ENCODE measurements at places on chromosomes 1 and 21.

DNA sequence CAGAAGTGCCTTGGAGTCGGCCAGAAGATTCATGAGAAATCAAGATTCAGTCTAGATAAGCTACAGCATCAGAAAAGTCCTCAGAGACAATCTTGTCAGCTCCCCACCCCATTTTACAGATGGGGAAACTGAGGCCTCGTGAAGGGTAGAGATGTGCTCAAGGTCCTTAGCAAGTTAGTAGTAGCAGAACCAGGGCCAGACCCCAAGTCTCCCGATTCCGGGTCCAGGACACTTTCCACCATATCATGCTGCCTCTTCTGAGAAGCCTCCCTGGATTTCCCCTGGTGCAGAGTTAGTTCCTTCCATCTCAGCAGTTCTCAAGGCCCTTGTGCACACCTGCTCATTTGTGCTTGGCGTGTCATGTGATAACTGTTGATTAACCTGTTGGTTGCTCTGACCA lies 91.5 kb upstream of the ACTL8 start:
- no peak for DNase-seq

DNA sequence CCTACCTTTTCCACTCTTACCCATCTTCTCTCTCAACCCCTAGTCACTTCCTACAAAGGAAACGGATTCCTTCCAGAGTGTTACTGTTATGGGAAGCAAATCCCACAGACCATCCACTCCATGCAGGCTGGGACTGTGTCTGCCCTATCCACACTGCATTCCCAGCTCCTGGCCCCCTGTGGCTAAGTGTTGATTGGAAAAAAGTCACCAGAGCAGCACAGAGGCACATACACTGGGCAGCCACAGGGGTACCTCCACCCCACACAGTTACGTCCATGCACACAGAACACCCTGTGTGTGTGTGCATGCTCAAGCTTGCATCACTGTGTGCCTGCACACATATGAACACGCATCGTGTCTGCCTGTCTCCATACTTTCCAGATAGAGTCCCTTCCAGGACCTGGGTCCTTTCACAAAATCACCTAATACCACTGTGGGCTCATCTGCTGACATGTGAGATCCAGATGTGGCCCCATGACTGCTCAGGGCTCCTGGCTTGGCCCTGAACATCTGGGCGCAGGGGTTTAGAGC lies 4.2 kb upstream of the SERINC2 start:
- no peak for DNase-seq

- DNase-seq = peak; percentile 67
Measured at GRCh38 chr1:160640359-160641123, 6.3 kb downstream of the SLAMF1 start.

GRCh38 chr1:111290630-111291029 lies at the start of gene CHIA:
TSS of gene CHIA (plus strand) at chr1:111290851. CDS start at chr1:111310468, 19,617 bp downstream.
- DNase-seq = no peak

DNA sequence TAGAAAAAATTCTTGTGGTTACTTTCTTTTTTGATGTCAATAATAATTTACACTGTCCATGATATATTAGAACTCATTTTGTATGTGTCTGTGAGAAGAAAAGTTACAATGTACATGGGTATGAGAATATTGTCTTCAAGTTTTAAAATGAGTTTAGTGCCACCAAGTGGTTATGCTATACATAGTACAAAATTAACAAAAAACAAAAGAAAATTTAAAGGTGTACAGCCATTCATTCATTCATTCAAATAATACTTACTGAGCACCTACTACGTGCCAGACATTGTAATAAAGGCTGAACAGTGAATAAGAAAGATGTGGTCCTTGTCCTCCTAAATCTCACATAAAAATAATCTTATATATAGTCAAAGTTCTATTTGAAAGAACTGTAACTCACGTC lies 27.7 kb downstream of the UCHL5 start:
- DNase-seq = no peak

DNA sequence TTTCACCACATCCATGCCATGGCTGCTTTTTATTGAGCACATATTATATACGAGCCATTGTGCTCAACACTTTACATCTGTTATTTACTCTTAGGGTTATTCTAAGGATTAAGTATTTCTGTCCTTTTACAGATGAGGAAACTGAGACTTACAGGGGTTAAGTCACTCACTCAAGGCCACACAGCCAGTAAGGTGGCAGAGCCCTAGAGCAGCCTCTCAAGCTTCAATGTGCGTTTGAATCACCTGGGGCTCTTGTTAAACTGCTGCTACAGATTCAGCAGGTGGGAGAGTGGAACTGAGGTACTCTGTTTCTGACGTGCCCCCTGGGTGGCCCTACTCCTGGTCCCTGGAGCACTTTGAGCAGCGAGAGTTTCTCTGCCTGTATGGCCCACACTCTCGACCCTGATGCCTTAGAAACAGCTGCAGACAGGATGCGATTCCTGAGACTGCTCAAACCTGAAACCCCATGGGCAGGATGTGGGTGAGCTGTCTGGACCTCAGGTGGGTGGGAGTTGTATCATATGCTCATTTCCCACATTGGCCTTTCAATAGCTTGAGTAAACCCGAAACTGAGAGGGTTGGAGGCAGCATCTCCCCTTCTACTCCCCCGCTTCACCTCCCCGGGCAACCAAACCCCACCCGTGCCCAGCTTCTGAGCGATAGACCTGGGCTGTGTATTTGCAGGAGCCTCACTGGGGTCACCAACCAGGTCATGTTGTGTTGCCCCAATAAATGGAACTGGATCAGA lies 59.3 kb downstream of the MAN1C1 start:
- peak; percentile 61 for DNase-seq

GRCh38 chr1:25210728-25211127 lies 21.6 kb downstream of the SYF2 start:
- DNase-seq = no peak

DNA sequence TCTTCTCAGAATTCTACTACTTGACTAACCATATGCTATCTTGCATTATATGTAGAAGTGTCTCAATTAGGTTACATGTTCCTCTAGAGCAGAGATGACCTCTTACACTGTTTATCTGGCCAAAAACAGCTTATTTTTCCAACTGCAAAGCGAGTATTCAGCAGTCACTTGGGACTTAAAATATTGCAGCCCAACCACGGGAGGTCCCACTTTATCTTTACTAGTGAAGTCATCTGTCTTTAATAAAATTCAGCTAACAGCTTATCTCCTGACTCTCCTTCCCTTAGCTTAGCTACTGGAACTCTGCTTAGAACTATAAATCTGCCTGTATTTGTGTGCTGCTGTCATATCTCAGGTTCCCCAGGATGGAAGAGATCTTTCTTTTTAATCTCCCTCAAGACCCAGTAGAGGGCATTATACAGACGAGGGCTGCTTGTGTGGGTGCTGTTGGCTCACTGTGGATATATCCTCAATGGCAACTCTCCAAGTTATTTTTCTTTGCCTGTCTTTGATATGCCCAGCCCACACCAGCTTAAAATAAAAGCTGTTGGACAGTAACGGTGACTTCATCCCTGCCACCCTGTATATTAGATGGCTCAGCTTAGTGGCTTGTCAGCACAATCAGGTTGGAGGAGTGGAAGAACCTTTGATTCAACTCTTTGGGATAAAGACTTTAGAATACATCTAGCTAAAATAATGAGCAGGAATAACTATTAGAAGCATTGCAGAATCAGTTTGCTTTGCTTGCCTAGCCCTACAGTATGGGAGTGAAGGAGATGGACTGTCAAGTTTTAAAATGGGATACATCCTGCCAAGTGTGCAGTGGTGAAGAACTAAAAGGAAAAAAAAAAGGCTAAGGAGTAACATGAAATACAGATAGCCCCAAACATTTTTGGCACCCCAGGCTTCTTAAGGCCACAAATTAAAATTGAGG lies 9.6 kb downstream of the ENSA start:
- DNase-seq = peak; percentile 46

DNA sequence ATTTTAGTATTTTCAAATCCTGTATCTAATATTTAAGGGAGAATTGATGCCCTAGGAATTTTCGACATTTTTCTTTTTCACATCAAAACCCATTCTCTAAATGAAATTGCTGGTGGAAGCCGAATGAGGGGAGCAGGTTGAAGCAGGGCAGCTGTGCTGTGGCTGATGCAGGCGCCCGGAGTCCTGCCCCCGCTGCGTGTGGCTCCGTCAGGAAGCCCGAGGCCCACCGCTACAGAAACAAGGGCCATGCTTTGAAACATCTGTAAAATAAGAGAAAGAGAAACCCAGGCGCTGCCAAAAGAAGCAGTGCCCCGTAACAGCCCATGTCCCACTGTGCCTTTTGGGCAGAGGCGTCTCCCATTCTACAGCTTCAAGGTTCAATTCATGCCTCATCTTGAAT lies 41.1 kb downstream of the TENT5C start:
- no peak for DNase-seq

GRCh38 chr1:30111431-30111830 lies 612.0 kb downstream of the MATN1 start:
- peak; percentile 1 for DNase-seq

DNA sequence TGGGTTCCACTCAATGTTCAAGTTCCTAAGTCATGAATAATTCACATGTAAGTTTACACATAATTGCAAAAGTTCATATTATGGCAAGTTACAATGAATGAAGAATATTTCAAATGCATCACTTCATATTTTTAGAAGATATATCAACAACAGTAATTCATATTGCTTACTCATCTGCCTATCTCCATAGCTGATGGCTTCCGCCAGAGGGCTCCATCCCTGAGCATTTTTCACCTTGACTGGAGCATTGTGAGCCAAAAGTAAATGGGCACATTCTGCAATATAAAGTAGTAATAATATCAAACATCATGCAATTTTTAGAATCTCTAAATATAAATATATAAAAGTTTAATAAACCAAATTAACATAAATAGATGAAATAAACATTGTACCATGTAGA lies 29.8 kb downstream of the ANKRD13C start:
- DNase-seq = no peak

DNA sequence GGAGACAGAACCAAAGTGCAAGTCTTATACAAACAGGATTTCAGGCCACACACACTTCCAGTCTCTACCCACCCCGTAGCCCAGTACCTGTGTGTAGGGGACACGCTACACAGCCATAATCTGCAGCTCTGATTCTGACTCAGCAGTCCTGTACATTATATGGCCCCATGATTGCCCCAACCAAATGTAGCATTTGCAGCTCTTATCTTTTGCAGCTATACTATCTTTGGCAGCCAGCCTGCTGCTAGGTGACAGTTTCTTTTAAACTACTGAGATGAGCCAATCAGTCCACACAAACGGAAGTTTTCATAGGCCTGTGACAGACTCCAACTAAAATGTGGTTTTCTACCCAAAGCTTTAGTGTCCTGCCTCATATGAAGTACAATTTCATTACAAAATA lies 259.6 kb upstream of the ST6GALNAC5 start:
- no peak for DNase-seq

DNA sequence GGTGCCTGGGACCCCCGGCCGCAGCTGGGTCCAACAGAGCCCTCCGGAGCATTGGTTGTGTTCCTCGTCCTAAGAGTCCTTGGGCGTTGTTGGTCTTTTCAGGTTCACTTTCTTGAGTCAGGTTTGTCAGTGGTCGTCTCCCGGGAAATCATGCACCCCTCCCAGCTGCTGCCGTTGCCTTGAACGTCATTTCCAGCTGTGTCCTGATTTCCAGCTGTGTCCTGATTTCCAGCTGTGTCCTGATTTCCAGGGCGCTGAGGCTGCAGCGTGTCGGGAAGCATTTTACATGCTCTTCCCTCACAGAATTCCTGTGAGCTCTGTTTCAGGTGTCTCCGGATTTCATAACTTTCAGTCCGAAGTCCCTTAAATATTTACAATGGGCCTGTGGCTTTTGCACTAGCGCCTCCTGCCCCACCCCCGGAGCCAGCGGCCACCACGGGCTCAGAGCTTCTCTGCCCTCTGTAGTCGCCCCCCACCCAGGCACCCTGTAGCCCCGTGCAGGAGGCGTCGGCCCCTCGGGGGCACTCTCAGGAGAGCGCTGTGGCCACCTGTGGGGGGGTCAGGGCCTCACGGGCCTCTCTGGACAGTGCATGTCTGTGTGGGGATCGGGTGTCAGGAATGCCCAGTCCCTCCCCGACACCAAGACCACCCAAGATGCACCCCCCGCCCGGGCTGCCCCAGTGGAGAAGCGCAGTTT lies 66.7 kb downstream of the COL18A1 start:
- no peak for DNase-seq

DNA sequence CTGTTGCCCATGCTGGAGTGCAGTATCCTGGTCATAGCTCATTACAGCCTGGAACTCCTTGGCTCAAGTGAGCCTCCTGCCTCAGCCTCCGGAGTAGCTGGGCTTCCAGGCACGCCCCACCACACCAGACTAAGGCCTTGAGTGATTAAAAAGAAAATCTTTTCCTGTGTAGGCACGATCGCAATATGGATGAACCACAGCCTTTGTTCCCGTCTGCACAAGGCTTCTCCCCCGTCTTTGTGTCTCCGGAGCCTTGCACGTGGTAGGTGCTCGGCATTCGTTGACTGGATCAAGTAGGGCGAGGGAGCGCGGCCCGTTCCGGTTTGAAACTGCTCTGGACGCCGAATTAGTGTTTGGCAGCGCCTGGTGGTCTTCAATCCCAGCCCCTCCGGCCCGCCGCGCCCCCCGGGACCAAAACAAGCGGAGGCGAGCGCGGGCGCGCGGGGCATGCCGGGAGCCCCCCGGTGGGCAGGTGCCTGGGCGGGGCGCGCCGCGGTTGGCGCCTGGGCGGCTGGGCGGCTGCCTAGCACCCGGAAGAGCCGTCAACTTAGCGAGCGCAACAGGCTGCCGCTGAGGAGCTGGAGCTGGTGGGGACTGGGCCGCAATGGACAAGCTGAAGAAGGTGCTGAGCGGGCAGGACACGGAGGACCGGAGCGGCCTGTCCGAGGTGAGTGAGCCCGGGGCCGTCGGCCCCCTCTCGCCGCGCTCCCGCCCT lies at the start of gene SFT2D2:
Gene SFT2D2, plus strand, starts transcription at position 529 of the 715 bp plus-strand sequence. Its CDS starts 76 bp downstream, at position 605.
- peak; percentile 77 for DNase-seq

DNA sequence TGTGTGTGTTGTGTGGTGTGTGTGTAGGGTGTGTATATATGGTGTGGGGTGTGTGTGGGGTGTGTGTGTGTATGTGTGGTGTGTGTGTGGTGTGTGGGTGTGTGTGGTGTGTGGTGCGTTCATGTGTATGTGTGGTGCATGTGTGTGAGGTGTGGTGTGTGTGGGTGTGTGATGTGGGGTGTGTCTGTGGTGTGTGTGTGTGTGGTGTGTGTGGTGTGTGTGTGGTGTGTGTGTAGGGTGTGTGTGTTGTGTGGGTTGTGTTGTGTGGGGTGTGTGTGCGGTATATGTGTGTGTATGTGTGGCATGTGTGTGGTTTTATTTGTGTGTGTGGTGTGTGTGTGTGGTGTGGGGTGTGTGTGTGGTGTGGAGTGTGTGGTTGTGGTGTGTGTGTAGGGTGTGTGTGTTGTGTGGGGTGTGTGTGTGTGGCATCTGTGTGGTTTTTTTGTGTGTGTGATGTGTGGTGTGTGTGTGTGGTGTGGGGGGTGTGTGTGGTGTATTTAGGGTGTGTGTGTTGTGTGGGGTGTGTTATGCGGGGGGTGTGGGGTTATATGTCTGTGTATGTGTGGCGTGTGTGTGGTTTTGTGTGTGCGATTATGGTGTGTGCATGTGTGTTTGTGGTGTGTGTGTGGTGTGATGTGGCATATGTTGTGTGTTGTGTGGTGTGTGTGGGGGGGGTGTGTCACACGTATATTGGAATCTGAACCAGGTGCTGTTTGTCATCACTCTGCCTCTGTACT lies 17.1 kb upstream of the ZBTB21 start:
- DNase-seq = no peak

- no peak for DNase-seq
Measured at GRCh38 chr1:192801451-192801850, 7.4 kb upstream of the RGS2 start.
